Thoracic aorta (tissue), 2 donors: ENCODE measurements at places on chromosomes 16 and 17. TPM values are rescaled to one million over a fixed set of nuclear protein-coding genes. Genes with fewer than 3 reads are reported as not detected.

- DNase-seq, result no peak
- H3K4me1 ChIP-seq, result no peaks in the 10 kb centered on the region
- no peak overlapping the region for H3K4me3 ChIP-seq
- H3K27ac ChIP-seq, result no peak overlapping the region
- H3K36me3 ChIP-seq, result no peaks in the 10 kb centered on the region
- no peaks in the 10 kb centered on the region for H3K27me3 ChIP-seq
Measured at GRCh38 chr17:48522031-48522653, 8.7 kb downstream of the HOXB1 start.

GRCh38 chr17:28635506-28635905 is 9.5 kb downstream of the BLTP2 start:
- no peaks in the 10 kb centered on the region for H3K27me3 ChIP-seq
- H3K36me3 ChIP-seq, result peaks cover 80% of the 10 kb centered on the region
- DNase-seq, result no peak
- H3K4me1 ChIP-seq, result no peaks in the 10 kb centered on the region

DNAI2 gene
- total RNA-seq, result not detected

DNA sequence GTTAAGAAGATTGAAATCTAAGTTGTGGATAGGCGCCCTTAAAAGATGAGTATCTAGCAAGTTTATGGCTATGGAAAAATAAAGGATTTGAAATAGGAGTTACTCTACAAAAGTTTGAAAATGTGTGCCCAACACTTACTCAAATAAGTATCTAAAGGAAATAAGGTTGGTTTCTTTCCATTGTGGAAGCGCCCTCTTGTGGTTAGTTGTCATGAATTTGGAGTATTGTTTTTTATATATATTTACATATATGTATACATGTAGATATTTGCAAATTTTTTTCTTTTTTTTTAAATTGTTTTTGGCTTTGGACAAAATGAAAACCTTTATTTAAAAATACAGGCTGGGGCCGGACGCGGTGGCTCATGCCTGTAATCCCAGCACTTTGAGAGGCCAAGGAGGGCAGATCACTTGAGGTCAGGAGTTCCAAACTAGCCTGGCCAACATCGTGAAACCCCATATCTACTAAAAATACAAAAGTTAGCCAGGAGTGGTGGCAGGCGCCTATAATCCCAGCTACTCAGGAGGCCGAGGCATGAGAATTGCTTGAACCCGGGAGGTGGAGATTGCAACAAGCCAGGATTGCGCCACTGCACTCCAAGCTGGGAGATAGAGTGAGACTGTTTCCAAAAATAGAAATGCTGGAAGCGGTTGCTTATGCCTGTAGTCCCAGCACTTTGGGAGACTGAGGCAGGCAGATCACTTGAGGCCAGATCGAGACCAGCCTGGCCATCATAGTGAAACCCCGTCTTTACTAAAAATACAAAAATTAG is 24.0 kb upstream of the VPS4A start:
- H3K4me3 ChIP-seq, result no peak overlapping the region
- H3K4me1 ChIP-seq, result peaks cover 13% of the 10 kb centered on the region
- peak overlapping the region; percentile 49 for H3K27ac ChIP-seq
- H3K27me3 ChIP-seq, result no peaks in the 10 kb centered on the region
